ENCODE measurements at places on chromosomes 4 and X. TPM values are rescaled to one million over a fixed set of nuclear protein-coding genes. Genes with fewer than 3 reads are reported as not detected.

The ARR3 gene
- total RNA-seq, result not detected

The SPOCK3 gene
- not detected for total RNA-seq

The RHOH gene
- total RNA-seq, result 121 TPM

The PNCK gene
- 0.70 TPM for total RNA-seq

The ZCCHC12 gene
- total RNA-seq, result not detected

The TMSB15C gene
- total RNA-seq, result 2.0 TPM

- H3K4me1 ChIP-seq, result no peaks in the 10 kb centered on the region
- no peak overlapping the region for H3K27ac ChIP-seq
- peaks cover 2% of the 10 kb centered on the region for H3K27me3 ChIP-seq
- H3K36me3 ChIP-seq, result no peaks in the 10 kb centered on the region
These were observed 36.9 kb upstream of the PRSS12 start for GRCh38 chr4:118389721-118390120.

DNA sequence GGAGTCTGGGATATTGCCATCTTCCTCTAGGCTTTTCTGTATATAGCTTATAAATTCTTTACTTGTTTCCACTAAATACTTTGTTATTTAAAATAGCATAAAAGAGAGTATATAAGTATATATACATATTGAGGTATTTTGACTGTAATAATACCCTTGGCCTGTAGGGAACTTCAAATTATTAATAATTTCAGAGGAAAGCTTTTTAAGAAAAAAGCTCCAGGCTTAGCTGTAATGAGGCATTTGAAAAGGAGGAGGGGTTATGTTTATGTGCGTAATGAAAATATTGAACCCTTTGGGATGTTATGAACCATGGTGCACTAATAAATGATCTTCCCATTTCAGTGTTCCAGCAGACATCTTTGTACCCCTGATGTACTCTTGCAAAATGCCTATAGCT is 578.1 kb downstream of the RPA4 start:
- no peak overlapping the region for H3K4me3 ChIP-seq
- no peak overlapping the region for H3K27ac ChIP-seq
- H3K4me1 ChIP-seq, result no peaks in the 10 kb centered on the region
- H3K27me3 ChIP-seq, result no peaks in the 10 kb centered on the region
- no peaks in the 10 kb centered on the region for H3K36me3 ChIP-seq

DNA sequence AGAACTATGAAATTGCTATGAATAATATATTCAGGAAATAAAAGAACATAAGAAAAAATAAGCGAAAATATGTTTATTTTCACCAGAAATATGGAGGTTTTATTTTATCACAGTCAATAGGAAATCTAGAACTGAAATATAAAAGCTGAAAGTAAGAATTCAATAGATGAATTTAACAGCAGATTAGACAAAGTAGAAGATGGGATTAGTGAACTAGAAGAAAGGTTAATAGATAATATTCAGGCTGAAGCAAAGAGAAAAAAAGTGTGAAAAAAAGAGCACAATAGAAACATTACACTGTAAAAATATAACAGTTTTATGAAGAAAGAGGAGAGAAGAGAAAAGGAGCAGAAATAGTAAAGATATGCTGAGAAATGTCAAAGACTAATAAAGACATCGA is 1152.1 kb downstream of the FAT4 start:
- H3K27me3 ChIP-seq, result no peaks in the 10 kb centered on the region
- H3K4me1 ChIP-seq, result no peaks in the 10 kb centered on the region
- H3K36me3 ChIP-seq, result no peaks in the 10 kb centered on the region
- H3K27ac ChIP-seq, result no peak overlapping the region
- no peak overlapping the region for H3K4me3 ChIP-seq

GRCh38 chr4:137627739-137628460 is 95.6 kb upstream of the PCDH18 start:
- H3K27ac ChIP-seq, result no peak overlapping the region
- H3K4me3 ChIP-seq, result no peak overlapping the region
- no peaks in the 10 kb centered on the region for H3K36me3 ChIP-seq
- no peaks in the 10 kb centered on the region for H3K4me1 ChIP-seq
- no peak for DNase-seq

- DNase-seq, result no peak
- no peak overlapping the region for H3K27ac ChIP-seq
- H3K27me3 ChIP-seq, result no peaks in the 10 kb centered on the region
- peaks cover 16% of the 10 kb centered on the region for H3K4me1 ChIP-seq
- no peak overlapping the region for H3K4me3 ChIP-seq
These were observed 98.1 kb downstream of the VSIG4 start for GRCh38 chrX:65941775-65942174.

GRCh38 chr4:38490753-38491446 is 173.1 kb upstream of the KLF3 start:
- no peaks in the 10 kb centered on the region for H3K36me3 ChIP-seq
- DNase-seq, result no peak
- H3K27ac ChIP-seq, result peak overlapping the region; percentile 77
- H3K4me1 ChIP-seq, result peaks cover 36% of the 10 kb centered on the region
- H3K4me3 ChIP-seq, result no peak overlapping the region

- H3K36me3 ChIP-seq, result no peaks in the 10 kb centered on the region
- no peaks in the 10 kb centered on the region for H3K27me3 ChIP-seq
- no peak for DNase-seq
- no peak overlapping the region for H3K4me3 ChIP-seq
- no peaks in the 10 kb centered on the region for H3K4me1 ChIP-seq
These were observed 22.8 kb upstream of the PRKG2 start for GRCh38 chr4:81237791-81238190.

GRCh38 chr4:109233570-109233969 is 68.9 kb downstream of the COL25A1 start:
- no peak overlapping the region for H3K27ac ChIP-seq
- H3K4me3 ChIP-seq, result no peak overlapping the region
- no peaks in the 10 kb centered on the region for H3K4me1 ChIP-seq
- H3K36me3 ChIP-seq, result no peaks in the 10 kb centered on the region
- no peak for DNase-seq

GRCh38 chr4:177596035-177596434 is 153.8 kb upstream of the AGA start:
- peaks cover 8% of the 10 kb centered on the region for H3K4me1 ChIP-seq
- no peaks in the 10 kb centered on the region for H3K36me3 ChIP-seq
- H3K4me3 ChIP-seq, result no peak overlapping the region
- peak; percentile 76 for DNase-seq

GRCh38 chrX:154488336-154489075 is 1.9 kb downstream of the SLC10A3 start:
- H3K36me3 ChIP-seq, result peaks cover 16% of the 10 kb centered on the region
- H3K4me3 ChIP-seq, result peak overlapping the region; percentile 89
- peak overlapping the region; percentile 46 for H3K27ac ChIP-seq
- H3K27me3 ChIP-seq, result no peaks in the 10 kb centered on the region

DNA sequence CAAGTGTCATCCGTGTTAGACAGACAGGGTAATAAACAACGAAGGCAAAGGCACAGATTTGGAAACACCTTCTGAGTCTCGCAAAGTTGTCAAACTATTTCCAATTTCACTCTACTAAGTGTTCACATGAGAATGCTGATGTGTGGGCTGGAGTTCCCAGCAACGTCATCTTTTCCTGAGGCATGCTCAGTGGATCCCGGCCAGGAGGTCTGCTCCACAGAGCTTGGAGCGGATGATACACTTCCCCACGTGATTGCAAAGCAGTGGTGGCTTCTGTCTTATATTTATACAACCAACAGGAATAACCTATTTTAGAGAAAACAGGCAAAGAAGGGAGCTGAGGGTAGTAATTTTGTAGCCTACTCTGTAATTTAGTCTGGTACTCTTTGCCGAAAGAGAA is 40.1 kb upstream of the PDK3 start:
- DNase-seq, result no peak
- H3K4me1 ChIP-seq, result peaks cover 3% of the 10 kb centered on the region
- no peak overlapping the region for H3K27ac ChIP-seq
- no peak overlapping the region for H3K4me3 ChIP-seq

GRCh38 chrX:1215123-1215823 is 2.8 kb upstream of the CRLF2 start:
- no peak overlapping the region for H3K4me3 ChIP-seq
- H3K4me1 ChIP-seq, result peaks cover 18% of the 10 kb centered on the region
- H3K27ac ChIP-seq, result no peak overlapping the region
- H3K27me3 ChIP-seq, result peaks cover 16% of the 10 kb centered on the region

Measured in activated CD8-positive, alpha-beta T cell treated with anti-CD3 and anti-CD28 coated beads for 36 hours (primary cell).